Left cardiac atrium (tissue), 4 donors: ENCODE measurements at places on chromosomes 13 and 19. TPM values are rescaled to one million over a fixed set of nuclear protein-coding genes. Genes with fewer than 3 reads are reported as not detected.

GRK1 gene
- 0.13 TPM for total RNA-seq

APC2 gene
- 0.21 TPM for total RNA-seq

- DNase-seq = no peak
These were observed 2.6 kb downstream of the HMG20B start for GRCh38 chr19:3575260-3575741.

KIR3DL2 gene
- total RNA-seq = not detected

DNA sequence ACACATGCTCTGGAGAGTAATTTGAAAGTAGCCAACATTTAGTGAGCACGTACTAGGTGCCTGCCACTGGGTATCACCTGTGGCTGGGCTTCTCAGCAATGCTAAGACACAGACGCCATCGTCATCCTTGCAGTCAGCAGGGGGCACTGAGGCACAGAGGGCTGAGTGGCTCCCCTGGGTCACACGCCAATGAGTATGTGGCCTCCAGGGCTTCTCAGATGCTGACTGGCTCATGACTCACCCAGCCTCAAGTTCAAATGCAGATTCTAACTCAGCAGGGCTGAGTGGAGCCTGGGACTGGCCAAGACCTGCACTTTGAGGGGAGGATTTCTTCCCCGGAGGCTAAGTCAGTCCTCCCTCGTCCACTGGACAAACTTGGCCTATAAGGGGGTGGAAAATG is 115.1 kb upstream of the CACNA1A start:
- DNase-seq = no peak

KLF12 gene
- 13.9 TPM for total RNA-seq

PTH2 gene
- not detected for total RNA-seq

GRCh38 chr19:6451583-6452222 is 7.9 kb downstream of the SLC25A23 start:
- DNase-seq = no peak

NRTN gene
- total RNA-seq = 28.7 TPM

DNA sequence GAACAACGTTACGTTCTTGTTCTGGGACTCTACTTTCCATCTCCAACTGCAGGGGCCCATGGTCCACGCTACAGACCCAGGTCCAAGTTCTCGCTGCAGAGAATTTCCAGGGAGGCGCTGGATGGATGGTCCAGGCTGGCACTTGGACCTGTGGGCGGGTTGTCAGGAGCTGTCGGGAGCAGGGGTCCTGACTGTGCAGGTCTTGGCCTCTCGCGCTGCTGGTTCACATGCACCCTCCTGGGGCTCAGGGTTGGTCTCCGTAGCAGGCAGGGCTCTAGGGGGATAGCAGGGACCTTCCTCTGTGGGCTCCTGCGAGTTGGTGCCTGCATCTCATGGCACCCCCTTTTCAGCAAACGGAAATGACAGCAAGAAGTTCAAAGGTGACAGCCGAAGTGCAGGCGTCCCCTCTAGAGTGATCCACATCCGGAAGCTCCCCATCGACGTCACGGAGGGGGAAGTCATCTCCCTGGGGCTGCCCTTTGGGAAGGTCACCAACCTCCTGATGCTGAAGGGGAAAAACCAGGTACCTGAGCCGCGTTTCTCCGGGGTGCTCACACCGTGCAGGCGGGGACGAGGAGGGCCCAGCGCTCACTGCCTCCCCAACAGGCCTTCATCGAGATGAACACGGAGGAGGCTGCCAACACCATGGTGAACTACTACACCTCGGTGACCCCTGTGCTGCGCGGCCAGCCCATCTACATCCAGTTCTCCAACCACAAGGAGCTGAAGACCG is 6.6 kb downstream of the PTBP1 start:
- no peak for DNase-seq

DNA sequence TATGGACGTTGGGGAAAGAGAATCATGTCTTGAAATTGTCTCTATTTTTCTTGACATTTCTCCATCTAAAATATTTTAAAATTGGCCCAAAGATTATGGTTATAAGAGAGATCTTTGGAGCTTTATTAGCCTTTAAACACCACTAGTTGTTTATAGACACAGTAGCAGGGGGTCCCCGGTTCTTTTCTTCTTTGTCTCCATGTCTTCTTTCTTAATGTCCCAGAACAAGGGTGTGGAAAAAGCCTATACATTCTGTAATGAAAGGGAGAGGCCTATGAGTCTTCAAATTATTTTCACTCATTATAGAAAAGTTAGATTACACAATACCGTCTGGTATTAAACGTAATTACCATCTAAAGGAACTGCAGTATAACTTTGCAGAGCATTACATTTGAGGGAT is 300.0 kb downstream of the NALCN start:
- DNase-seq = no peak

DNA sequence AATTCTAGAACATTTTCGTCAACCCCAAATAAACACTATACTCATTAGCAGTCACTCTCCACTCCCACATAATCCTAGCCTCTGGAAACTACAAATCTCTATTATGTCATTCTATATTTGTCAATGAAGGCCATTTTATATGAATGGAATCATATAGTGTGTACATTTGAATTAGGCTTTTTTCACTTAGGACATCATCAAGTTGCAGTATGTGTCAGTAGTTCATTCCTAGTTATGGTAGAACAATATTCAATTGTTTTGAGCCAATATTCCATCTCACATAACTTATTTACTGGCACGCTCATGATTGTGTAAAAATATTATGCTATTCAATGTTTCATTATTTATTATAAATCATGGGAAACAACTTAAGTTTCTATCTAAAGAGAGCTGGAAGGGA is 1610.4 kb upstream of the MIR17HG start:
- DNase-seq = no peak

DNA sequence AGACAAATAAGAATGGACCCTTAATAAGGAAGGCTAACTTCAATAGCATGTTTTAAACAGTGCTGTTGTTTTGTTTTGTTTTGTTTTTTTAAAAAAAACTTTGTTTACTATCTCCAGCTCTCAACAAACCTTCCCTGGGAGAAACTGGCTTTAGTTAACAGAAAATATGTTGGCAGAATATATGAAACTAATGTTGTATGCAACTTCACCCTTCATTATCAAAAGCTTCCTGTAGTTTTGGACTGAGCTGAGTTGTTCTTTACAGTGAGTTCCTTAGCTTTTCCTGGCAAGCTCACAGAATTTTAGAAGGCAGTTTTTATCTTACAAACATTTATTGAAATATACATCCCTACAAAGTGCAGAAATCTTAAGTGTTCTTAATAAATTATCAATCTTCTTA is 2480.7 kb upstream of the PCDH20 start:
- no peak for DNase-seq

ERCC2 gene
- total RNA-seq = 12.7 TPM

OLFM4 gene
- total RNA-seq = 0.21 TPM

GRCh38 chr13:108597943-108598342 is 31.5 kb upstream of the MYO16 start:
- DNase-seq = no peak

DNA sequence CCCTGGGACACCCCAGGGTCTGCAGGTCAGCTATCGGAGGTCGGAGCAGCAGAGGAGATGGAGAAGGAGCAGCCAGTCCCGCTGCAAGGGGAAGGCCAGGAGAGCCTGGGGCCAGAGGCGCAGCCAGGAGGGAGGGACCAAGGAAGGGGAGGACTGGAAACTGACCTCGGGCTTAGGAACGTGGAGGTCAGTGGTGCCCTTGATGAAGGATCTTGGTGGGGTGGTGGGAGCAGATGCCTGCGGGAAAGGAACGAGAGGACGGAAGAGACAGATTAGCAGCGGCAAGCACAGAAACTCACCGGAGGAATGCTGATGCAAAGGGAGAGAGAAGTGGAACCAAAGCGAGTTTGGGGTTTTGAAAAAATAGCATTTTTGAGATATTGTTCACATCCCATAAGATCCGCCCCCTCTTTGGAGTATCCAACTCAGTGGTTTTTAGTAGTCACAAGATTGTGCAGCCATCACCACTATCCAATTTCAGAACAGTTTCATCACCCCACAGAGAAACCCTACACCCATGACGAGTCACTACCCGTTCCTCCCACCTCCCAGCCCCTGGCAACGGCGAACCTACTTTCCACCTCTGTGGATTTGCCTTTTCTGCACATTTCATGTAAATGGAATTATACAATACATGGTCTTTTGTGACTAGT is 22.1 kb downstream of the PLEKHF1 start:
- DNase-seq = no peak

OR7A10 gene
- not detected for total RNA-seq

HCN2 gene
- 10.0 TPM for total RNA-seq

DNA sequence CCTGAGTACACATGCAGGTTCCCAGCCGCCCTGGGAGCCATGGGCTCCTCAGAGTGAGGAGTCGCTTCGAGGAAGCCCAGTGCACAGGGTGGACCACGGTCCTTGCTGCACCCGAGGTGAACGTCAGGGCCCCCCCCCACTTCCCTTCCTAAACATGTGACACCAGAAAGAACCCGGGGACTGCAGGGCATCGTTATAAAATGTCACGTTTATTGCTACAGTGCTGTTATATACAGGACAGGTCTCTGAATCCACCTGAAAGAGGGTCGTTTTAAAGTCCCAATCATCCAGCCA is 3.8 kb upstream of the UQCR11 start:
- no peak for DNase-seq
